ENCODE measurements at places on chromosomes 7 and 10.

DNA sequence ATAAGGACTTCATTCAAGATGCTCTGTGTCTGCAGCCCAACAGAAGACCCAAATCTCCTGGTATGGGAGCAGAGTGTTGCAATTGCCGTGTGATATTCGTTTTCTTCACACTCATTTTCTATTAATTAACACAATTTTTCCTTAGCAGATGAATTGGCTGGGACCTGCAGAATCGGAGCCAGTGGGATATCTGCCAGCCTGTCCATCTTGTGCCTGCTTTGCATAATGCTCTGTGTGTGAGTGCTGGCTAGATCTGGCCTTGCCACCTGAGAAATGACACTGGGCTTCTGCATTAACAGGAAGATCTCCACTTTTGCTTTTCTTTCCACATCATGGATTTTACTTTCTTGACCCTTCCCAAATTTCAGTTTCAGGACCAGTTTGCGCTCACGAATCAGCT, 70.4 kb upstream of the GPR158 start:
- DNase-seq = no peak

DNA sequence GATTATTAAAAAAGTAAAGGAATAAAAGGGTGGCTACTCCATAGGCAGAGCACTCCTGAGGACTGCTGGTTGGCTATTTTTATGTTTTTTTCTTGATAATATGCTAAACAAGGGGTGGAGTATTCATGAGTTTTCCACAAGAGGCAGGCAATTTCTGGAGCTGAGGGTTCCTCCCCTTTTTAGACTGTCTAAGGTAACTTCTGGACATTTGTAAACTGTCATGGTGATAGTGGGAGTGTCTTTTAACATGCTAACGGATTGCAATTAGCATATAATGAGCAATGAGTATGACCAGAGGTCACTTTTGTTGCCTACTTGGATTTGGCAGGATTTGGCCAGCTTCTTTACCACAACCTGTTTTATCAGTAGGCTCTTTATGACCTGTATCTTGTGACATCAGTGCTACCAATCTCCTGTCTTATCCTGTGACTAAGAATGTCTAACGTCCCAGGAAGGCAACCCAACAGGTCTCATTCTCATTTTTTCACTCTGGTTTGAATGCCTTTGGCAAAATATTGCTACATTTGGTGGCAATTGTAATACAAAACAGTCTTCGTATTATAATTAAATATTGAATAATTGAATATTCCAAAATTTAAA, 587.8 kb upstream of the POM121L12 start:
- no peak for DNase-seq

DNA sequence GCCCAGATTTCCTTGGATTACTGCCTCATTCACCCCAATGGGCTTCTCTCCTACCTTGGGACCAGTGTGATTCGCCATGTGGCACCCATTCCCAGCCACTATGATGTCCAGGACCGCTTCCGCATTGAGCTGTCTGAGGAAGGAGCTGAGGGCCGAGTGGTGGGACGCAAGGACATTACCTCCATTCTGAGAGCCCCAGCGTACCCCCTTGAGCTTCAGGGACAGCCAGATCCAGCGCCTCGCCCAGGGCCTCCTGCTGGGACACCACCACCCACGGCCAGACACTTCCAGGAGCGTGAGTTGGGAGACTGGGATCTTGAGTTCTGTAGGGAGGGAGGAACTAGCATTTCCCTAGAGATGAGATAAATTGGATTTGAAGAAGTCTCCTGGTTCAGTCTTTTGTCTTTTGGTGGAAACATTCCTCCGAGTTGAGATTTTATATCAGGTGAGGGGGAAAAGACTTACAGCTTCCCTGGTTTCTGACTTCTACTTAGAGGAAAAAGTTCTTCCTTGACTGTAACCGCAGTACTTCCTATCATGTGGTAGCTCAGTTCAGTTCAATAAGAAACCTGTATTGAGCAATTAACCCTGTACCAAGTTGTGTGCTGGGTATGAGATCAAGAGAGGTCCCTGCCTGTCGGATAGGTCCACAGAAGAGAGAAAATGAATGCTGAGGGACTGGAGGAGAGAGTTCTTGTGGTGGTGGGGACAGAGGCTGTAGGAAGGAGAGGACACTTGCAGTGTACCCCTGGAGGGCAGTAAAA, 1.3 kb downstream of the MOSPD3 start:
- DNase-seq = no peak

GRCh38 chr7:73718438-73718881, 1.0 kb downstream of the STX1A start:
- peak; percentile 32 for DNase-seq

- no peak for DNase-seq
Measured at GRCh38 chr7:120700796-120701195, 157.1 kb downstream of the TSPAN12 start.

DNA sequence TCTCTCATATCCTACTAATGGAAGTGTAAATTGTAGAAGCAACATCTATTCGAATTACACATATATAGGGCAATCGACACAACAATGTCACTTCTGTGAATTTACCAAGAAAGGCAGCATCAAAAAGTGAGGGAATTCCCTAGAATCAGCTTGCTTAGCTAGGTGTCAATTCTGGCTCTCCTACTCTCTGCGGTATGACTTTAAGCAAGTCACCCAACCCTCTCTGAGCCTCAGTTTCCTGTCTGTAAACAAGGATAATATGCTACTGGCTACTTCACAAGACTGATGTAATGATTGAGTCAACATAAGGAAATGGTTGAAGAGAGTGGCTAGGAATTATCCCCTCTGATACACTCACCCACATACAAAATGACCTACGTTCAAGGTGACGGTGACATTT, 19.4 kb downstream of the CCDC6 start:
- no peak for DNase-seq

- peak; percentile 44 for DNase-seq
Measured at GRCh38 chr7:121329191-121330052, 622 bp downstream of the WNT16 start.

GRCh38 chr10:22784668-22785067, 70.3 kb upstream of the PIP4K2A start:
- no peak for DNase-seq

DNA sequence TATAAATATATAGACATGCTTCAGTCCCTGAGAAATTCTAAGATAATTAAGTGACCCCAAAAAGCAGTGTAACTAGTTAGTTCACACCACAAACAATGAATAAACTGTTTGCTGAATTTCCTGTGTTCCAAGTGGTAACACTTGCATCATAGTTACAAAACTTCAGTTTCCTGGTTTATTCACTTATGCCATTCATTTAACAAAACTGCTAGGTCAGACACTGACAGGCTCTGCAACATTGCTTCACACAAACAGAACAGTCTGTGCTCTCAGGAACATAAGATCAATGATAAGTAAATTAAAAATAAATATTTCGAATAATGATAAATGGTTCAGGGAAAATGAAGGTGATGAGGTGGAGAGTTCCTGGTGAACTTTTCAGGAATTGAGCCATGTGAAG, 133.3 kb upstream of the NAMPT start:
- DNase-seq = no peak

DNA sequence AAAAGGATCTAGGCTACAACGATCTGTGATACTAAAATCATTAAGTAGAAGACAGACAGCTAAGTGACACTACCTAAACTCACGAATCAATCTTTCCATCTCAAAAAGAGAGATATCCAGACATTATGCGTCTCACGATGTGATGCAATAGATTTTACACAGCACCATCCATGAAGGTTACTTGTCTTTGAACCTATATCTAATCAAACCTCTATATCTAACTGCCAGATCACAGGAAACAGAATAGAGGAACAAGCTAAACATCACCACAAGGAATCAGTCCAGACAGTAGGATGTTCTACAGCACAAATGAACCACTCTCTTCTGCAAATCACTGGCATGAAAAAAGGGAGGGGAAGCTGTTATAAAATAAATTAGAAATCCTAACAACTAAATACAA, 4.1 kb downstream of the RAPGEF5 start:
- no peak for DNase-seq

GRCh38 chr7:101547916-101548661, 81.0 kb downstream of the MYL10 start:
- no peak for DNase-seq

- DNase-seq = no peak
Measured at GRCh38 chr10:128861018-128861901, 605.8 kb upstream of the MGMT start.

GRCh38 chr7:99791021-99791420, 7.0 kb upstream of the CYP3A4 start:
- no peak for DNase-seq

- no peak for DNase-seq
Measured at GRCh38 chr7:42939457-42940240, 7.5 kb downstream of the MRPL32 start.

- no peak for DNase-seq
Measured at GRCh38 chr10:118012952-118013525, 33.7 kb downstream of the RAB11FIP2 start.

DNA sequence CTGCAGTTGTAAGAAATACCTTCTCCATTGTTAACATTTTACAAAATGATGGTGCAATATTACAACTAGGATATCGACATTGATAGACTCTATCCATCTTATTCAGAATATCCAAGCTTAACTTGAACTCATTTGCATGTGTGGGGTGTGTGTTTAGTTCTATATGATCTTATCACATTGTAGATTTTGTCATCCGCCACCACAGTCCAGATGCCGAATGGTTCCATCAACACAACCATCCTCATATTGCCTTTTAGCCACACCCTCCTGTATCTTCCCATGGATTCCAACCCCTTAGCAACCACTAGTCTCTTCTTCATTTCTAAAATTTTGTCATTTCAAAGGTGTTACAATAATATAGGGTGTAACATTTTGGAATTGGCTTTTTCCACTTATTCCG, 452.9 kb upstream of the AKR1E2 start:
- no peak for DNase-seq

GRCh38 chr10:28200775-28201174, 102.1 kb downstream of the MPP7 start:
- DNase-seq = no peak

DNA sequence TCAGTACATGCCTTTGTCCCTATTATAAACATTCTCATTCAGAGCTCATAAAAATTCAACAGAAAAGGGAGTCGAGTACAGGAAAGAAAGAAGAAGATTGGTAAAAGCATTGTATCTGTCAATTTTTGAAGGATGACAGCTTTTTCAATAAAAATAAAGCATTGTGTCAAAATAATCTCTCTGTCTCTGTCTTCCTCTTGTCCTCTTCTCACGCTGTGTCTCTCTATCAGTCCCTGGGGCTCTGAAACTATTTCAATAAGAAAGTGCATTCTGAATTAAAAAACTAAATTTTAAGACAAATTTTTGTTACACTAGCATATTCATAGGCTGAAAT, 248.4 kb downstream of the TNS3 start:
- DNase-seq = no peak

DNA sequence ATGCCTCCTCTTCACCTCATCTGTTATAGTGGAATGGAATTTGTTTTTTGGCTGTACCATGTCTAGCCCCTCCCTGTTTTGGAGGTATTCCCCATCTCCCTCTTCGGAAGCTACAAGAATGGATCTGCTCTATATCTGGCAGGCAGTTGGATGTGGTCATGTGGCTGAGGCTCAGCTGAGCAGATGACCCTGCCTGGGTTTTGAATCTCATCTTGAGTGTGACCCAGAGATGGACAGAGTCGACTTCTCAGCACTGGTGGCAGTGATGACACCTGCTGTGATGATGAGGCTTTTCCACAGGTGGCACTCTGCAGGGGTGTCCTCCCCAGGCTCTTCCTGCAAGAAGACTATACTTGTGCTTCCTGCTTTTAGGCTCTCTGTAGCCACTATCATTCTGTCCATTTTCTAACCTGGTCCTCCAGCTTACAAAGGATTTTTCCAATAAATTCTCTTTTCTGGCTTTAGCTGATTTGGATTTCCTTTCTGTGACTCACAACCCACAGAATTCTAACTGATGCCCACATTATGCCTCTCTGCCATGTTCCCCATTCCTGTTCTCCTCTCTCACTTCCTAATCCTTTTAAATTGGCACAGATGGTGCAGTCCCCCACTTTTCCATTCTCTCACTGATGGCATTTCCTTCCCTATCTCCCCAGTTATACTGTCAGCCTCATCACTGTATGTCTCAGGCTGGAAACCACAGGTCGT, 7.5 kb upstream of the ARHGAP22 start:
- DNase-seq = no peak

DNA sequence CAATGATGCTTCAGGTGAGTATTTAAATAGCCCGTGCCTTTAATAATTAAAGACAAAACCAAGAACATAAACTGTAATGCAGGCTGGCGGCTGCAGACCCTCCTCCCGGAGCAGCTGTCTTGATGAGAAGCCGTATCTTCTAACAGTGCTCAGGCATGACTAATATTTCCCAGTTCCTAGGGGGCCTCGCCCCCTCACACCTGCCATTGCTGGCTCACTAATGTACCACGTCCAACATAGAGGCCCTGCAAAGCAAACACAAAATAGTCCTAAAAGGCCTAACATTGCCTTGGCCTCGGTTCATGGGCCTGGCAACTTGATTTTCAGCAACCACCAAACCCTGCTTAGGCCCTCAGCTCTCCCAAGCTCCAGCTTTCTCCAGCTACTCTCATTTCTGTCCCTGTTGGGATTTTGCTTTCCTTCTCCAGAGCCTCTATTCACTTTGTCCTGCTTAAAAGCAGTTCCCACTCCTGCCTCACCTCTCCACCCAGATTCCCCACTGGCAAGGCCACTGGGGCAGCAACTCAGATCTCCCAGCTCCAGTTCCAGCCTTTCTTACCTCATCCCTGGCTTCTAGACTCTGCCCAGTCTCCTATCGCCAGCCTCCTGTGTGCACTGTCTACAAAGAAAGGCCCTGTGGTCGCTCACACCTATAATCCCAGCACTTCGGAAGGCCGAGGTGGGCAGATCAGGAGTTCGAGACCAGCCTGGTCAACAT, 16.2 kb downstream of the SORBS1 start:
- no peak for DNase-seq

GRCh38 chr10:52805414-52806285, 33.1 kb upstream of the MBL2 start:
- no peak for DNase-seq

- peak; percentile 8 for DNase-seq
Measured at GRCh38 chr10:5843686-5844344, 30.6 kb upstream of the GDI2 start.

- no peak for DNase-seq
Measured at GRCh38 chr10:130218936-130219335, 82.7 kb downstream of the GLRX3 start.

- DNase-seq = no peak
Measured at GRCh38 chr7:123028339-123028738, 32.8 kb upstream of the TAS2R16 start.

- DNase-seq = no peak
Measured at GRCh38 chr7:41779918-41780317, 77.0 kb upstream of the INHBA start.

GRCh38 chr7:19101472-19101871, 16.0 kb downstream of the TWIST1 start:
- DNase-seq = no peak

- DNase-seq = no peak
Measured at GRCh38 chr7:67653856-67654454, 657.3 kb downstream of the TYW1 start.

DNA sequence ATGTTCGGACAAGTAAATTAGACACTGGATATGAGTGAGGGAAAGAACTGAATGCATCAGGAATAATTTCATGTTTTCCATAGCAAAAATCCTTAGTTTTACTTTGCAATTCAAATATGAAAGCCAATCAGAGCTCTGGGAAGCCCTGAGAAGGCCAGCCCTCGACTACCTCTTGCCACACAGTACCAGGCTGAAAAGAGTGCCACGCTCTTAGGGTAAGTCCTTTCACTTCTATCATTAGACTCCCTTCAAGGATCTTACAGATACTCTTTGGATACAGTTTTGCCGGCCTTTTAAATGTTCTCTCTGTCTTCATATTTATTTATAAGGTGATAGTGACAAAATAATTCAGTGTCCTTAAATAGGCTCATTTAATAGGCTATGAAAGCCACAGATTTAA, 1.9 kb downstream of the COBL start:
- no peak for DNase-seq

All from activated T-cell treated with anti-CD3 and anti-CD28 coated beads, Interleukin-2, amount 50 U/mL, for 72 hours (primary cell).